ENCODE measurements at places on chromosomes 1 and 21. TPM values are rescaled to one million over a fixed set of nuclear protein-coding genes. Genes with fewer than 3 reads are reported as not detected.

DNA sequence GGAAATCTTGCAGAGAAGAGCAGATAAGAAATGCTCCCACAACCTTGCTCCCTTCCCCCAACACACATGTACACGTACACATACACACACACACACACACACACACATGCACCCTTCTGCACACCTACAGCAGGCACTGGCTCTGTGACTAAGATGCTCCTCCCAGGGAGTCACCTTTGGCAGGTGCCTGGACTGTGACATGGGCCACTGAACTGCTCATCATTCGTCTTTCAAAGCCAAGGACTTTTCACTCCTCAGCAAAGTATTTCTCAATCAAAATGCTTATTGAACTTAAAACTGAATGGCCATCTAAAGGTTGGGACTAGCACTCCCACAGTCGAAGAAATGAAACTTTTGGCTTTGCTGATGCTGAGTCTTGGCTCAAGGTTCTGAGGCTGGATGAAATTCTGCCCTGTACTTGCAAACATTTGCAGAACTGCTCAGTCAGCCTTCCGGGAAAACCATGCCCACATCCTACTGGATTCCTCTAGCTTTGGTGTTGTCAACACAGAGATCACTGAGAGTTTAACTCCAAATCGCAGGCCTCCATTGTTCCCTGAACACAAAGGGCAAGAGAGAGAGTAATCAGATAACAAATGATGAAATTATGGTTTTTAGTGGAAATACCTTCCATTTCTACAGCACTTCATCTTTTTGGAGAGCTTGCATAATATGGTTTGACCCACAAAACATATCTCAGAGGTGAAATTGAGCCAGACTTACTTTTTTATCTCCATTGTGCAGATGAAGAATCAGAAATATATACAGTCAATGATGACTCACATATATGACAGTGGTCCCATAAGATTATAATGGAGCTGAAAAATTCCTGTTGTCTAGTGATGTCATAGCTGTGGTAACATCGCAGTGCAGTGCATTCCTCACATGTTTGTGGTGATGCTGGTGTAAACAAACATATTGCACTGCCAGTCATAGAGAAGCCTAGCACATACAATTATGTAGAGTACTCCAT is 72.4 kb upstream of the BCAR3 start:
- no peaks in the 10 kb centered on the region for H3K36me3 ChIP-seq
- no peak overlapping the region for H3K4me3 ChIP-seq
- H3K27me3 ChIP-seq, result no peaks in the 10 kb centered on the region

GRCh38 chr1:227841096-227841495 is 25.6 kb downstream of the PRSS38 start:
- DNase-seq, result no peak
- no peaks in the 10 kb centered on the region for H3K4me1 ChIP-seq
- no peak overlapping the region for H3K4me3 ChIP-seq
- no peaks in the 10 kb centered on the region for H3K27me3 ChIP-seq
- no peaks in the 10 kb centered on the region for H3K36me3 ChIP-seq

GRCh38 chr1:162367772-162368171 is 8.9 kb downstream of the SPATA46 start:
- H3K27me3 ChIP-seq, result no peaks in the 10 kb centered on the region
- H3K36me3 ChIP-seq, result no peaks in the 10 kb centered on the region
- no peak overlapping the region for H3K27ac ChIP-seq

GRCh38 chr1:82724246-82724645 is 923.5 kb downstream of the ADGRL2 start:
- H3K27ac ChIP-seq, result no peak overlapping the region
- DNase-seq, result no peak
- no peaks in the 10 kb centered on the region for H3K36me3 ChIP-seq
- H3K4me1 ChIP-seq, result no peaks in the 10 kb centered on the region

DNA sequence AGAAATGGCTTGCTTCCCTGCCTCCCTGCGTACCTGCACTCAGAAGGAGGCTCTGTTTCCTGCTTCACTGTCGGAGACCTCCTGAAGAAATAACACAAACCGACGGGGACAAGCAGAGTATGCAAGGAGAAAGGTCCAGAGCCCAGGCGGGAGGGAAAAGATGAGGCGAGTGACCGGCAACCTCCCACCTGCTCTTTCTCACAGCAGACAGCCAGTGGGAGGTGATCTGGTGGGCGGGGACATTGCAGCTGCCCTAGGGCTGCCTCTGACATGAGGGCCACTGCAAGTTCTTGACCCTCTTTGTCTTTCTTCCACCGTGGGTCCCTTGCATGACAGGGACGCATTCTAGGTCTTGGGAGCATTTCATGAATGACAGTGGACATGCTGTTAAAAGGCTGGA is 368.2 kb downstream of the CAMTA1 start:
- H3K27me3 ChIP-seq, result no peaks in the 10 kb centered on the region
- no peaks in the 10 kb centered on the region for H3K4me1 ChIP-seq
- no peak overlapping the region for H3K4me3 ChIP-seq
- no peak overlapping the region for H3K27ac ChIP-seq

GRCh38 chr1:53891678-53892077 is 2.1 kb upstream of the YIPF1 start:
- H3K27ac ChIP-seq, result no peak overlapping the region
- peaks cover 2% of the 10 kb centered on the region for H3K36me3 ChIP-seq
- H3K4me3 ChIP-seq, result no peak overlapping the region
- peaks cover 19% of the 10 kb centered on the region for H3K4me1 ChIP-seq
- H3K27me3 ChIP-seq, result no peaks in the 10 kb centered on the region
- no peak for DNase-seq

- no peaks in the 10 kb centered on the region for H3K36me3 ChIP-seq
- H3K27ac ChIP-seq, result no peak overlapping the region
- no peaks in the 10 kb centered on the region for H3K4me1 ChIP-seq
Observed at GRCh38 chr1:10734375-10734774, 62.1 kb downstream of the CASZ1 start.

FLG2 gene
- total RNA-seq, result not detected

TM2D1 gene
- total RNA-seq, result 58.5 TPM

ADAM30 gene
- total RNA-seq, result not detected

FNDC5 gene
- 0.76 TPM for total RNA-seq

NBL1 gene
- total RNA-seq, result 0.74 TPM

SLAMF6 gene
- 64.9 TPM for total RNA-seq

LORICRIN gene
- total RNA-seq, result not detected

PBX1 gene
- 0.32 TPM for total RNA-seq

Measured in B cell (primary cell).